ENCODE measurements at places on chromosomes 6 and 20.

- no peak for DNase-seq
Observed at GRCh38 chr6:19833947-19834346, 3.2 kb upstream of the ID4 start.

- no peak for DNase-seq
Observed at GRCh38 chr6:107272246-107272645, 156.9 kb upstream of the BEND3 start.

- DNase-seq: no peak
Observed at GRCh38 chr6:45637611-45638257, 260.0 kb upstream of the SUPT3H start.

- DNase-seq: no peak
Observed at GRCh38 chr6:9405369-9405768, 970.0 kb upstream of the SLC35B3 start.

DNA sequence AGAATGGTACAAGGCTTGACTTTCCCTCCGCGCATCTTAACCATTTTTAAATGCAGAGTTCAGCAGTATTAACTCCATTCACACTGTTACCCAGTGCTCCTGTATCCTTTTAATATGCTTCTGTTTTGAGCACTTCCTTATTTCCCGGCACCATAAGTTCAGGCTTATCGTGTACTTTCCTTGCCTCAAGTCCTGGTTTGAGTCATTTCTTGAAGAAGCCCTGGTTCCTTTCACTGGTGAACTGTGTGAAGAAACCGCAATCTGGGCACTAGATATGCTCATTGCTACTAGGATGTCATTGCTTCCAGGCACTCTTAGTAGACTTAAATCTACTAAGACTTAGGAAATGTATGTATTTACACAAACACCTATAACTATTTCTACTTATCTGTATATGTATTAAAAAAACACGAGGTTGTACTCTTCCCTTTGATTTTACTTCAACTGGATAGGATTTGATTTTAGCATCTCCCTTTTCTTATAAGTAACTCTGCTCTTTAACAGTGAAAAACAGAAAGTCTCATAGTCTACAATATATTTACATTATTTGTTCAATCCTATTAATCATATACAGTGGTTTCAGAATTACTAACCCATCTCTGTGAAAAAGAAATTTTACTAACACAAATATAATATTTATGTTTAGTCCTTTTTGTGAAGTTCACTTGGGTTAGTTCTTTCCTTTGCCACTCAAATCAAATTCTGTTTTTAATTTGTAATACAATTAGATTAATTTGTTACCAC is 135.5 kb downstream of the CDKAL1 start:
- DNase-seq: peak; percentile 61

GRCh38 chr6:15322781-15323536 is 77.1 kb downstream of the JARID2 start:
- no peak for DNase-seq
